ENCODE measurements at places on chromosomes 6 and 20.

GRCh38 chr20:20548527-20549266 is 163.7 kb downstream of the RALGAPA2 start:
- no peak for DNase-seq

DNA sequence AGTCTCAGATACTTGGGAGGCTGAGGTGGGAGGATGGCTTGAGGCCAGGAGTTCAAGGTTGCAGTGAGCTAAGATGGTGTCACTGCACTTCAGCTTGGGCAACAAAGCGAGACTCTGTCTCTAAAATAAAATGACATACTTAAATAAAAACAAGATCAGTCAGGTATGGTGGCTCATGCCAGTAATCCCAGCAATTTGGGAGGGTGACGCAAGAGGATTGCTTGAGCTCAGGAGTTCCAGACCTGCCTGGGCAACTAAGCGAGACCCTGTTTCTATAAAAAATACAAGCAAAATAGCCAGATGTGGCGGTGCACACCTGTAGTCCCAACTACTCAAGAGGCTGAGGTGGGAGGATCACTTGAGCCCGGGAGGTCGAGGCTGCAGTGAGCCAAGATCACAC is 149.6 kb downstream of the ZFP64 start:
- no peak for DNase-seq

DNA sequence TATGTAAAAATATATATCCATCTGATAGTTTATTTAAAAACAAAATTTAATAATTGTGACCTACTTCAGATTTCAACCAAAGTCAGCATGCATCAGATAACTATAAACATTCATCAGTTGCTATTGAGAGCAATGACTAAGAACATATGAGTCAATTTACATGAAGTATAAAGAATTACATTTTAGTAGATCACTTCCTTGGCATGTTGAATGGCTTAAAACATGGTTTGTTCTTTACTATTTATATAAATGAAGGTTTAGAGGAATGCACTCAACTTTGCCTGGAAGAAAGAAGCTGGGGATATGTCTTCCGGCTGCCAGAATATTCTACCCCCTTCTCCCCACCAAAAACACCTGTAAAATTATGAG is 6.4 kb upstream of the FAM217A start:
- no peak for DNase-seq

DNA sequence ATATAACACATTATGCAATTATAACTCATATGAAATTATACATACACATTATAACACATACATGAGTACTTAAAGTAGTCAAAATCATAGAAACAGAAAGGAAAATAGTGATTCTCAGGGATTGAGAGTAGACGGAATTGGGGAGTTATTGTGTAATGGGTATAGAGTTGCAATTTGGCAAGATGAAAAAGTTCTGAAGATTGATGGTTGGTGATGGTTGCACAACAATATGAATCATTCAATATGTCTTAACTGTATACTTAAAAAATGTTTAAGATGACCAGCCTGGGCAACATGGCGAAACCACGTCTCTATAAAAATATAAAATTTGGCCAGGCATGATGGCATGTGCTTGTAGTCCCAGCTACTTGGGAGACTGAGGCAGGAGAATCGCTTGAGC is 372.7 kb downstream of the CDKAL1 start:
- no peak for DNase-seq

GRCh38 chr6:152012227-152012626 is 204.7 kb downstream of the ESR1 start:
- no peak for DNase-seq

GRCh38 chr6:121578216-121578615 is 142.8 kb downstream of the GJA1 start:
- DNase-seq: no peak

DNA sequence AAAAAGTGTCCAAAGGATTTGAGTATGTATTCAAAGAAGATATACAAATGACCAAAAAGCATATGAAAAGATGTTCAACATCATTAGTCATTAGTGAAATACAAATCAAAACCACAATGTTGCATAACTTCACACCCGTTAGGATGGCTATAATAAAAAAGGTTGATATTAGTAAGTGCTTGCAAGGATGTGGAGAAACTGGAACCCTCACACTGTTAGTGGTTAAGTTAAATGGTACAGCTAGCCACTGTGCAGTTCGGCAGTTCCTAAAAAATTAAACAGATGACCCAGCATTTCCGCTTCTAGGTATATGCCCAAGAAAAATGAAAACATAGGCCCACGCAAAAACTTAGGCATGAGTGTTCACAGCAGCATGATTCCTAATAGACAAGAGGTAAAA is 38.6 kb downstream of the IBTK start:
- DNase-seq: no peak

GRCh38 chr6:35633579-35634089 is 55.1 kb downstream of the FKBP5 start:
- no peak for DNase-seq

DNA sequence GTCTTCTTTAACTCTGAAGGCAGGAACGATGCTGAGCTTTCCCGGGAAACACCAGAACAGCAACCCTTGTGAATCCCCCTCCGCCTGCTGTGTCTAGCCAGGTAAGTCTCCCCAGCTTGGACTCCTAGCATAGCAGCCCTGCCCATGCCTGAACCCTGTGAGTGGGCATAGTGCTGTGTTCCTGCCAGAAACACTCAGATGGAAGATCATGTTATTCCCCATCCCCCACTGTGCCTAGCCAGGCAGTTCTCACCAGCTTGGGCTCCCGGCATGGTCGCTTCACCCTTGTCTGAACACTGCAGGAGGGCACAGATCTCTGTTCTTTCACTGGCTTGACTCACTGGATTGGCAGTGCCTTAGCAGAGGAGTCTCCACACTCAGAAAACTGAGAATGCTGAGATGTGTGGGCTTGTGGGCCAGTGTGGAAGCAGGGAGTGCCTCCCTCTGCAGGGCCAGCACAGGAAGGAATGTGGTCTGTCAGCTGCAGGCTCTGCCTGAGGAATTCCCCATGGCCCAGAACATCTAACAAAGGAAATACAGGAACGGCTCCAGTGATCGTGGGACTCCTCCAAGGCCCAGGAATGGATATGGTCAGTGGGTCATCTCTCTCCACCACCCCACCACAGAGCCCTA is 440.1 kb upstream of the ADGRB3 start:
- no peak for DNase-seq

- DNase-seq: no peak
These were observed 83.7 kb downstream of the FYN start for GRCh38 chr6:111789598-111789997.

DNA sequence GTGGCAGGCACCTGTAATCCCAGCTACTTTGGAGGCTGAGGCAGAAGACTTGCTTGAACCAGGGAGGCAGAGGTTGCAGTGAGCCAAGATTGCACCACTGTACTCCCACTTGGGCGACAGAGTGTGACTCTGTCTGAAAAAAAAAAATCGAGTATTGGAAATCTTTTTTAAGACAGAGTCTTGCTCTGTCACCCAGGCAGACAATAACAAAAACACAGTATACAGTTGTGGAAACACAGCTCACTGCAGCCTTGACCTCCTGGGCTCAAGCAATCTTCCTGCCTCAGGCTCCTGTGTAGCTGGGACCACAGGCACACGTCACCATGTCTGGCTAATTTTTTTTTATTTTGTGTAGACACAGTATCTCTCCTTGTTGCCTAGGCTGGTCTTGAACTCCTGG is 15.0 kb downstream of the NANP start:
- no peak for DNase-seq

- no peak for DNase-seq
These were observed 1.9 kb upstream of the AFDN start for GRCh38 chr6:167824591-167825331.

DNA sequence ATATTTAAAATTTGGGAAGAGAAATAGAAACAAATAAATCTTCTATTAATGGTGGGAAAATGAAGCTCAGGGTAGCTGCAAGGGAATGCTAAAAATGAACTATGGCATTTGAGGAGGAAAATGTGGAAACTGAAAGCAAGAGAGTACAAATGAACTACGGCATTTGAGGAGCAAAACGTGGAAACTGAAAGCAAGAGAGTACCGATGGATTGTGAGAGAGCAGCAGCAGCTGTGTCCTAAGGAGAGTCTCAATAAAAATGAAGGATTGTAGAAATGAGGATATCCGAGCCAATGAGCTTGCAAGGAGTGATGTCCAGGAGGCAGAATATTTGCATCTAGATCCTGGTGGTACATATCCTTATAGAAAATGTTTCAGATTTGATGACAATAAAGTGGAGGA is 547.1 kb upstream of the ZNF337 start:
- DNase-seq: no peak

DNA sequence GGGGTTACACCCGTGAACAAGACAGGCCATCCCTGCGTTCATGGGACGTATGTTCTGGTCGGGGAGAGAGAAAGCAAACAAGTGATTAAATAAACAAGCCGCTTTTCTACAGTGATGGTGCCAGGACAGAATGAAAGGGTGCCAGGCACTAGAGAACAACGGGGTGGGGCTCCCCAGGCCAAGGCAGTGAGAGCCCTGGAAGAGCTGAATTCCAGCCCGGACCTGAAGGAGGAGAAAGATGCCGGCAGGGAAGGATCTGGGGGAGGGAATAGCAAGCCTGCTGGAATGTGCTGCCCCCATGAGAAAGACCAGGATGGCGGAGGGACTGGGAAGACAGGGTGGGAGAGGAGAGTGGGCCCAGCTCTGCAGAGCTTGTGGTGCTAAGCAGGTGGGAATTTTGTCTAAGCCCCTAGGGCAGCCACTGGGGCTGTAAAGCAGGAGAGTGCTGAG is 7.5 kb downstream of the SNAI1 start:
- DNase-seq: no peak

- DNase-seq: no peak
These were observed 79.8 kb upstream of the FAM184A start for GRCh38 chr6:119158057-119158848.

- no peak for DNase-seq
These were observed 157.9 kb upstream of the MLN start for GRCh38 chr6:33961691-33962090.

GRCh38 chr6:14281811-14282660 is 164.5 kb downstream of the CD83 start:
- DNase-seq: no peak

DNA sequence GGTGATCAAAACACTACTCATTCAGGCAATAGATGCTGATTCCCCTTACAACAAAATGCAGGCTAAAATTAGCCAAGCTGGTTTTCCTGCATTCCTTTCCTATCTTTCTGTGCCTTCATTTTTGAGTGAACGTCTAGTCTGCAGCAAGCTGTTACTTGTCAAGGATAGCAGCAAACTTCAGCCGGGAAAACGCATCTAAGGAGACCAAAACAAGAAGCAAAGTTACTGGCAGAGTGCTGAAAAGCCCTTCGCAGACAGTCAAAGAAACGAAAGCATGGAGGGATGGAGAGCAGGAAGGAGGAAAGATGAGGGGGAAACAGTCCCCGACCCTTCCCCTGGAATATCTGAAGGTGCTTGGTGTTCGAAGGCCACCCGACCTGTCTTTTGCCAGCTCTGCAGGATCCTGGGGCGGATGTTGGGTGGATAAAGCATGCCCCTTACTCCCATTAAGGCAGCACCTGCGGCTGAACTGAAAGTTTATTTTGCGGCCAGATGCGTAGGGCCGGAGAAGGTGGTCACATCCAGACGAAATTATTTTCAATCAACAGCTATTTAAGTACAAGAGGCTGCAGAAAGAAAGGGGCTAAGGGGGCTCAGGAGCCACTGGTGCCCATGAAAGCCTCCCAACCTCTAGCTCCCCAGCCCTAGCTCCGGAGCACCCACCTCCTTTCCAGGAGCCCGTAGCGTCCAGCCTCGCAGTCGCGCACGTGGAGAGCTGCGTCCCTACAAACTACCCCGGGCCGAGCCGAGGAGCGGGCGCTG is 538 bp downstream of the FERMT1 start:
- DNase-seq: no peak
